Stimulated activated CD8-positive, alpha-beta memory T cell treated with anti-CD3 and anti-CD28 coated beads, Interleukin-12 subunit alpha, Interleukin-12 subunit beta, amount 100 ng/mL, for 4 hours (primary cell): ENCODE measurements at places on chromosomes 4 and X.

DNA sequence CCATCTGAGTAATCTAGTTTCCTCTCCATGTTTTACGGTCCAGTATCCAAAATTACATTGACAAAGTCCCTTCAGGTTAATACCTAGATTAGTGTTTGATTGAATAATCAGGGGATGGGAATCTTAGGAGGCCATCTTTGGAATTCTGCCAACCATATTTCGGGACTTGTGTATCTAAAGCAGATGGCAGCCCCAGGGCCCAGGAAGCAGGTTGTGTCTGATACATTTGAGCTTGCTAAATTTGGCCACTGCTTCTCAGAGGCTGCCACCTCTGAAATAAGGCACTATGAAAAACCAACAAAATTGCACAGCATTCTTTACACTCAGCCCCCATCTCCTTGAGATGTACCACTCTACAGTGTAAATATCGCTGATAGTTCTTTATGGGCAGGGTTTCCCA lies 102.1 kb downstream of the ASB9 start:
- DNase-seq = no peak

GRCh38 chrX:139890991-139891700 lies 41.7 kb downstream of the ATP11C start:
- DNase-seq = no peak

- no peak for DNase-seq
Measured at GRCh38 chr4:173538909-173539445, 8.9 kb upstream of the HAND2 start.

- DNase-seq = peak; percentile 6
Measured at GRCh38 chr4:105306158-105306781, 159.6 kb downstream of the TET2 start.

- no peak for DNase-seq
Measured at GRCh38 chr4:86319390-86319789, 40.5 kb downstream of the MAPK10 start.

GRCh38 chr4:53490161-53490956 lies 100.9 kb downstream of the LNX1 start:
- no peak for DNase-seq

DNA sequence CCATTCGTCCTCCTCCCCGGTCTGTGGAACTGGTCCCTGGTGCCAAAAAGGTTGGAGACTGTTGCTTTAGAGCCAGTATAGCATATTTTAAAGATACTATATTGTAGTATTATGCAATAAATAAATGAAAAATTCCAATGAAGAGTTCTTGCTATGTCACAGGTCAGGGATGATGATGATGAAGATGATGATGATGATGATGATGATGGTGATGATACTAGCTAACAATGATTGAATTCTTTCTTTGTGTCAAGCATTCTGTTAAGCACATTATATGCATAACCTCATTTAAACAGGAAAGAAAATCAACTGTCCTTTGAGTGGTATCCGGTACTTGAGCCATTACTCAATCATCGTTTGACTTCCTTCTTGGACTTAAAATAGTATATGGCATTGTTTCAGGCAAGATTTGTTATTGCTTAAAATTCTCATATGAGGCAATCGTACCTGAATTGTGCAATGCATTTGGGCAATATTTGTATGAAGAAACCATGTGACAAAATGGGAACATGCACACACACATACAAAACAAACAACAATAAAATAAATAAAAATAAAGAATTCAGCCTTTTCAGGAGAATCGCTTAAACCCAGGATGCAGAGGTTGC lies 22.8 kb upstream of the TLR2 start:
- no peak for DNase-seq

- DNase-seq = no peak
Measured at GRCh38 chrX:72060921-72061490, 70.7 kb downstream of the RTL5 start.

DNA sequence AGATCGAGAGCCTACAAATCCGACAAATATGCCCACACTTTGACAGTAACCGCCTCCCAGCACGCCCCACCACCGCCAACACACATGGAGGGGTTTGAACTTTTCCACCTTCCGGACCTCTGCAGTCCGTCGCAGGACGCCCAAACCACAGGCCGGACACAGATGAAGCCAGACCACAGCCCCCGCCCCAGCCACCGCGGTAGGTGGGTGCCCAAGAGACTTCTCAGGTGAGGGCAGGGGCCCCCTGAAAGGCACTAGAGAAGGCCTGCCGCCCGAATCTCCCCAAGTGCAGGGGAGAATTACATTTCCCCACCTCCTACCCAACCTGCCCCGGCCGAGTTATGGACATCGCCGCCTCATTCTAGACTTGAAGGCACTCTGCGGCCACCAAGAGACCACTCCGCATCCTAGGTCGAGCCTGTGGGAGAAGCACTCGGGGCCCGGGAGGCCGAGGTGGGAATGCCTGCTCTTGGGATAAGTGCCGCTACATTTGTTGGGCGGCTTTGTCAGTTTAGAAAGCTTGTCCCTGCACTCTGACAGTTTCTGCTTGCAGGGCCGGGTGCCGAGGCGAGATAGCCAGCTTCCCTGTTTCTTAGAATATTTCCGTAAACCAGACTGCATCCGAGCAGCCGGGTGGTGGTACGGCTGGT lies 21.5 kb downstream of the HAND2 start:
- DNase-seq = no peak

- DNase-seq = no peak
Measured at GRCh38 chr4:168501407-168501806, 4.6 kb downstream of the PALLD start.

- no peak for DNase-seq
Measured at GRCh38 chr4:121154103-121154515, 10.0 kb downstream of the TNIP3 start.

DNA sequence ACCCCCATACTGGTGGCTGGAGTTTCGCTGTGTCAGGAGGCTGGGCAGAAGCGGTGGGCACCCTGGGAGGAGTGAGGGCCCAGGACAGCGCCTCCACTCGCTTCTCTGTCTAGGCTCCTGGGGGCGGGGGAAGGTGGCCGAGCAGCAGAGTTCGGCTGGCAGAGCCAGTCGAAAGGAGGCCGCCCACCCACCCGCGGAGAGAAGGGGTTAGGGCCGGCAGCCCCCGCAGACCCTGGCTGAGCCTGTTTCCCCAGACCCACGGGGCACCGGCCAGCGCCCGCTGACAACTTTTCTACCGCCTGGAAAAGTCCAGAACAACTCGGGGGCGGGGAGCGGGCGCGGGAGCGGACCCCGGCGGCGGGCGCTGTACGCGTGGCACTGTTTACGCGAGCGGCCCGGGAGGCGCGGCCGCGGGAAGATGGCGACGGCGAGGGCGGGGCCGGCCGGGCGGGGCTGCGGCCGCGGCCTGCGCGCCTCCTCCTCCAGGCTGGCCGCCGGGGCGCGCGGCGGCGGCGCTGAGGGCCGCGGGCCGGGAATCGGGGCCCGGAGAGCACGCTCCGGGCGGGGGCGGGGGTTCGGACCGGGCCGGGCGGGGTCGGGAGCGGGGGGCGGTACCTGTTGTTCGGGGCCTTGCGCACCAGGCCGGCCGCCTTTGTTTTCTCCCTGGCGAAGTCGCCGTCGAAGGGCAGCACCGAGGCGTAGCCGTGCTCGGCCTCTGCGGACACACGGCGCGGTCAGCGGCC lies 628 bp downstream of the MXD4 start:
- DNase-seq = peak; percentile 38
